Activated naive CD4-positive, alpha-beta T cell (primary cell): ENCODE measurements at places on chromosomes 2 and 18.

- no peak for DNase-seq
Observed at GRCh38 chr18:8969639-8970390, 132.7 kb upstream of the NDUFV2 start.

DNA sequence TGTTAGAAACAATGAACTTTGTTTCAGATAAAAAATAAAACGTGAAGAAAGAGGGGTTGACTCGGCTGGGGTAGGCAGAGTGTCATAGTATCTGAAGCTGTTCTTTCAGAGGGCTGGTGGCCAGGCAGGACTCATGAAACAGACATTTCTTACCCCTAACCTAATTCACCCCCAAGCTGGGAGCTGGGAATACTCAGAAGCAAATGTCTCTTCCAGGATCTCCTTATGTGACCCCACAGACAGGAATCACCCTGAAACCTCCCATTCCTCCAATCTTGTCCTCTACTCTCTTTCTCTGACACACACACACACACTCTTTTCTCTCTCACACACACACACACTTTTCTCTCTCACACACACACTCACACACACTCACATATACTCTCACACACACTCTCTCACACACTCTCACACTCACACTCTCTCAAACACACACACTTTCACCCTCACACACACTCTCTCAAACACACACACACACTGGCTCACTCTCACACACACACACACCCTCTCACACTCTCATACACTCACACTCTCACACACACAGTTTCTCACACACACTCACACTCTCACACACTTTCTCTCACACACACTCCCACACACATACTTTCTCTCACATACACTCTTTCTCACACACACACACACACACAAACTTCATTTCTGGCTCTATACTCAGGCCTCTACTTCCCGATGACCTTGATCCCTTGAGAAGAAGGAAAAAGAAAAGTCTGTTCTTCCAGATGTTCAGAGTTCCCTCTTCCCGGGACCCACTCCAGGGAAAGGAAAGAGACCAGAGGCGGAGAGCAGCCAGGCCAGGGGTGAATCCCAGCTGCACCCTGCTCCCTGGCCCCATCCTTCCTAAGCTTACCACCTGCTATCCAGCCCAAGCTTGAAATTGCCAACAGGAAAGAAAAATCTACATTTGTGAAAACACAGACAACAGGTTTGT is 167.7 kb downstream of the TXNL1 start:
- DNase-seq, result no peak

- no peak for DNase-seq
Observed at GRCh38 chr18:24065906-24066305, 51.4 kb downstream of the TTC39C start.

GRCh38 chr18:11121443-11121849 is 27.9 kb downstream of the PIEZO2 start:
- no peak for DNase-seq

- DNase-seq, result no peak
Observed at GRCh38 chr2:228131833-228132232, 49.7 kb downstream of the SPHKAP start.

- peak; percentile 6 for DNase-seq
Observed at GRCh38 chr2:54422072-54422581, 34.0 kb upstream of the SPTBN1 start.

DNA sequence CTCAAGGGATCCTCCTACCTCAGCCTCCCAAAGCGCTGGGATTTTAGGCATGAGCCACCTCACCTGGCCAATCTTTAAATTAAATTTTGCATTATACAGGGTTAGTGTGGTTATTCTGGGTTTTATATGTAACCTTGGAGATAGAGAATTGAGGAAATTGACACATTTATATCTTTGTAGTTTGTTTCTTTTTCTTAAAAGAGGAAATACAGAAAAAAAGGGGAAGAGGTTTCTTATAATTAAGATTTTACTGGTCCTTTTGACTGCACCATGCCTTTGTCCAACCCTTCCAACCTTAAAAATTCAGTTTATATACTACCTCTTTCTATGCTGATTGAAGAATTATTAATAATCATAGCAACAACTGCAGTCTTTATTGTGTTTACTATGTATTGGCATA is 210.1 kb upstream of the STON1 start:
- no peak for DNase-seq

- DNase-seq, result no peak
Observed at GRCh38 chr2:7427293-7428060, 510.3 kb downstream of the RNF144A start.

- no peak for DNase-seq
Observed at GRCh38 chr2:176675271-176675949, 406.2 kb downstream of the MTX2 start.

DNA sequence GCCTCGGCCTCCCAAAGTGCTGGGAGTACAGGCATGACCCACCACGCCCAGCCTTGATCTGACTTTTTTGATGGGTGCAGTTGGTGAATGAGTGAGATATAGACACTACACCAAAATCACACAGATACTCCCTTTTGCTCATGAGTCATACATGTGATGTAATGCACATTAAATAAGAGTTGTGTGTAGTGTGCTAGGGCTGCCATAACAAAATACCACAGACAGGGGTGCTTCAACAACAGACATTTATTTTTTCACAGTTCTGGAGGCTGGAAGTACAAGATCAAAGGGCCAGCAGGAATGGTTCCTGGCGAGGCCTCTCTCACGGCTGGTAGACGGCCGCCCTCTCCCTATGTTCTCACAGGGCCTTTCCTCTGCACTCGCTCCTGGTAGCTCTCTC is 46.6 kb downstream of the GBX2 start:
- DNase-seq, result no peak

DNA sequence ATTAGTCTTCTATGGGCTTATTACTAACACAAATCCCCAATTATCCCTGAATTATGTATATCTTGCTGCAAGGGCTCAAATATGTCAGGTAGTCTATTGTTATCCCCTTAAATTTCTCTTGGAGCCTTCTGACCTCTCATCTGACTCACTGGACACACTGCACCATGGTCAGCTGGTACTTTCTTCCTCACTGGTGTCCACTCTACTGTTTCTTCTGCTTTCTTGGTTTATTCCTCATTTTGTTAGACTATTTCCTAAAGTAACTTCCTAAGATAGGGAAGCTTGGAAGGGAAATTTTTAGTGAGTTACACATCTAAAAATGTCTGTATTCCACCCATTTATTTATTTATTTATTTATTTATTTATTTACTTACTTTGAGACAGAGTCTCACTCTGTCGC is 26.5 kb downstream of the WDR35 start:
- DNase-seq, result no peak

- DNase-seq, result no peak
Observed at GRCh38 chr2:202883987-202884675, 12.6 kb upstream of the ICA1L start.
